ENCODE measurements at places on chromosomes 2 and 18. TPM values are rescaled to one million over a fixed set of nuclear protein-coding genes. Genes with fewer than 3 reads are reported as not detected.

Gene SCN1A
- not detected for polyA plus RNA-seq

Gene RFTN2
- polyA plus RNA-seq = 0.18 TPM

Gene KLHL41
- polyA plus RNA-seq = 0.08 TPM

DNA sequence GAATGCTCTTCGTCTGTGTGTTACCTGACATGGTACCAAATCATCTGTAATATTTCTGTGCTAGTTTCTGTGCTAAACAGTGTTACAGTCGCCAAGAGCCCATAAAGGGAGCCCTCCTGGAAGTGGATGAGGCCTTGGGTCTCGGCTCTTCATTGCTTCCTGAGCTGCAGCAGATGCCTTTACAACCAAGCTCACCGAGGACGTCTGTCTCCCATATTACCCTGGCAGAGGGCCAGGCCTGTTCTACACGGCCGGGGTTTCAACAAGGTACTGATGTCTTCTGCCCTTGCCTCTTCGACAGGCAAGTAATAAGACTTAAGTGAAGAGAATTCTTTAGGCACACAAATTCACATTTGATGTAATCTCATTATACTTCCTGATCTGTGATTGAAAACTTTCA lies 16.8 kb downstream of the RPL31 start:
- DNase-seq = no peak

DNA sequence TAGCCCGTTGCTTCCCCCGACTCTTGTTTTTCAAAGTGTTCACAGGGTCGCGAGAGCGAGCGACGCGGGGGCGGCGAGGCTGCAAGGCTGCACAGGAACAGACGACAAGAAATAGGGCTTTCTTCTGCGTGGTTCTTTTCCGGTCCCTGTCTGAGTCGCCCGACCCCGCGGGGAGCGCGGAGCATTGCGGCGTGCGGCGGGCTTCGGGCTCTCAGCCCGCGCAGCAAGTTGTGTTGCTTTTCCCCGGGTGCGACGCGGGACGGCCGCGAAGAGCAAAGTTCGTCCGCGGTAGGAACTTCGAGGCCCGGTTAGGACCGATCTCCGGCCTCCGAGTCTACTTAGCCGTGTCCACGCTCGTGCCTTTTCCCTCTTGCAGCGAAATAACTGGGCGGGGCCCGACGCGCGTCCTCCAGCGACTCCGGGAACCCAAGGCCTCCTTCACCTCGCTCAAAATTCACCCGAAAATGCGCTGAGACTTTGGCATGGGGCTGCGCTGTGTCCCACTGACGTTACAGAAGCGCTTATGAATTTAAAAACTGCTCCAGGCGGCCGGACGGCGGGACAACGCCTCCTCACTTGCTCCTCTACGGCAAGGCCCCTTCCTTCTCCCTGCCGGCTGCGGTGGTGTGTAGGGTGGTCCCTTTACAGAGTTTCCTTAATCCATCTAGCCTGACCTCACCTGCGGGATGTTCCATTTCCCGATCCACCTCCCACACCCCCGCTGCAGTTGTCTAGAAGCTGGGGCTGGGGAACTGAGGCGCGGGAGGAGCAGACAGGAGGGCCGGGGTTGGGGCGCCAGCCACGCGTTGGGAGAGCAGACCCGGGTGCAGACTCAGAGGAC lies 1.5 kb upstream of the BCL2L11 start:
- DNase-seq = no peak

- DNase-seq = no peak
Measured at GRCh38 chr2:217977840-217978535, 24.8 kb downstream of the TNS1 start.

GRCh38 chr2:50777954-50778353 lies 254.0 kb downstream of the NRXN1 start:
- DNase-seq = no peak

DNA sequence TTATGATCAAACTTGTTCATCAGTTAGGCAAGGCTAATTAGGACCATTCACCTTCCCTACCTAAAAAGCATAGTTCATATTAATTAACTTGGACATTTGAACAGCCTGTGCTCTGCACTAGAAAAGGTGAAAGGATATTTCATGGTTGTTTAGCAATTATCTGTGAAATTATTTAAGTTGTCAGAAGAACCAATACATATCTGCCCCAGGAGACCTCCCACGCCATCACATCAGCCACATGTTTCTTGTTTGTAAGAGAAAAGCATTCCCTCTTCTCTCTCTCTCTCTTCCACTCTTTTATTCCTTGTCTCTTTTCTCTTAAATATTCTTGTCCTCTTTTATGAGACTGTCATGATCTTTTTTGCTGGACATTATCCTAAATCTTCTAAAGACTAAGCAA lies 282.0 kb upstream of the RND3 start:
- DNase-seq = no peak

GRCh38 chr2:105796791-105797190 lies 52.1 kb downstream of the NCK2 start:
- no peak for DNase-seq

GRCh38 chr2:217669831-217670230 lies 333.0 kb downstream of the TNS1 start:
- no peak for DNase-seq

GRCh38 chr2:207951734-207952470 lies 73.4 kb downstream of the PLEKHM3 start:
- DNase-seq = no peak

GRCh38 chr18:28079883-28080282 lies 97.0 kb downstream of the CDH2 start:
- no peak for DNase-seq

GRCh38 chr18:59631583-59632181 lies 65.5 kb downstream of the CCBE1 start:
- DNase-seq = no peak

DNA sequence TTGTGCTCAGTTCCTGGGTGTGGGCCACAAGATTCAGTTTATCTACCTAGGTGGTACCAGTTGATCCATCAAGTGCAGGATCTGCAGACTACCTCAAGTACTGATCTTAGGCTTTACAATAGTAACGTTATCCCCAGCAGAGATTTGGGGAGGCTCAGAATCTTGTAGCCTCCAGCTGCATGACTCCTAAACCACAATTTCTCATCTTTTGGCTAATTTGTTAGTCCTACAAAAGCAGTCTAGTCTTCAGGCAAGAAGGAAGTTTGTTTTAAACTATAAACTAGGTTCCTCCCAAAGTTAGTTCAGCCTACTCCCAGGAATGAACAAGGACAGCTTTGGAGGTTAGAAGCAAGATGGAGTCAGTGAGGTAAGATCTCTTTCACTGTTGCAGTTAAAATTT lies 213.5 kb upstream of the PIEZO2 start:
- no peak for DNase-seq

DNA sequence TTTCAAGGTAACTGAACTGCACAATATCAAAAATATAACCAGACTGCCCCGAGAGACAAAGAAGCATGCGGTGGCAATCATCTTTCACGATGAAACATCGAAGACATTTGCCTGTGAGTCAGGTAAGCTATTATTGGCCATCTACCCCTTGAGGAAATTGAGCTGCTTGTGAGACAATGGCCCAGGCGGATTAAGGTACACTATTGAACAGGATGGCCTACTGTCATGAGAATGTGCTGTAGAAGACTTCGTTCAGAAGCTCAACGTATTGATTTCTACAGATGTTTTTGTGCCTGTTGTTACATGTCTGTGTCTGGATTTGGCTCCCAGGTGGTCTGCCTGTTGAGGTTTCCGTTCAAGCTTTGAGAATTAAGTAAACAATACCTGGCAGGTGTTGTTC lies 198.7 kb downstream of the DOK6 start:
- DNase-seq = no peak

DNA sequence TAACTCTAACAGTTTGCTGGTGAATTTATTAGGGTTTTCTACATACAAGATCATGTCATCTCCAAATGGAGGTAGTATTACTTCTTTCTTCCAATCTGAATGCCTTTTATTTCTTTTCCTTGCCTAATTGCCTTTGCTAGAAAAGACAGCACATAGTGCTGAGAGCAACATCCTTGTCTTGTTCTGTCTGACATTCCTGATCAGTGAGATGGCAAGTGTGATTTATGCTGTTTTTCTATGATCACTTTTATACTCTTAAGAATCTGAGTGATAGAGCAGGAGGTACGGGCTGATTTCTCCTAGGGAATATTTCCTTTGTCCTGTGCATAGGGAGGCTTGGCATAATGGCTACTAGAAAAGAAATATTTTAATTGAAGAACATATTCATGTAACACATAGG lies 17.3 kb downstream of the LYPD6B start:
- DNase-seq = no peak

GRCh38 chr18:63144748-63145147 lies 174.8 kb downstream of the BCL2 start:
- no peak for DNase-seq

GRCh38 chr18:56107821-56108477 lies 520.0 kb upstream of the TCF4 start:
- no peak for DNase-seq

DNA sequence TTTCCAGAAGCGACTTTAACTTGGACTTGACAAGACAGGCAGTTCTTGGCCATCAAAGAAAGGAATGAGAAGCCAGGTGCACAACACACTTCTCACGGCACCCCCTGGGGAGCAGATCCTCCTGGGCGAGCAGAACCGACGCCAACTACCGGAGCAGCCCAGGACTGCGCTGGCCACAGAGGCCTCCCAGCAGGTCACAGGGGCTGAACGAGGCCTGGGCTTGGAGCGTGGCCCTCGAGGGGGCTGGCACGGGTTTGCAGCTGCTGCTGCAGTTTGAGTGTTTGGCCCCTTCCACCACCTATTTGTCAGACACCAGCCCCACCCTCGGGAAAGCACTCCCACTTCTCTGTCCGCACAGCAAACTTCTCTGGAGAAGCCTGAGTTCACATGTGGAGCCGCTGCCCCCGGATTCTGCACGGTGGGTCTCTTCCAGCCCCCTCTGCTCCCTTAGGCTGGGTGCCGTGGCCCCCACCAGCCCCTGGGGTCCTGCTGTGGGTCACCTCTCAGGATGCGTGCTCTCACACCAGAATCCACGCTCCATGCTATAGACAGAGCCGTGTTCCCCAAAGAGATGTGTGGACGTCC lies 306.7 kb upstream of the SALL3 start:
- DNase-seq = no peak

DNA sequence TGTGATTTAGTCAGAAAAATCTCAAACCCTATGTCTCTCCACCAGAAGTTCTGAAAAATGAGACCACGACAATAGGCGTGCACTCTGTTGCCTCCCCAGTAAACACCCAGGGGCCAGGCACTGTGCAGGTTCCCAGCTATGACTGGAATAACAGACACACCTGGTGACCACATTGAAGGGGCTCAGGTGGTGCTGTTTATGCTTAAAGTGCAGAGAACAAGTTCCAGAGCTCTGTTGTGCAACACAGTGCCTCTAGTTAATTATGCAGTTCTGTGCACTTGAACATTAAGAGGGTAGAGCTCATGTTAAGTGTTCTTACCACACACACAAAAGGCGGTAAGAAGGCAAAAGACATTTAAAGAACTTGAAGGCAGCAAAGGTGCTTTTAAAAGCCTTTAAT lies 52.6 kb upstream of the AFF3 start:
- DNase-seq = no peak

DNA sequence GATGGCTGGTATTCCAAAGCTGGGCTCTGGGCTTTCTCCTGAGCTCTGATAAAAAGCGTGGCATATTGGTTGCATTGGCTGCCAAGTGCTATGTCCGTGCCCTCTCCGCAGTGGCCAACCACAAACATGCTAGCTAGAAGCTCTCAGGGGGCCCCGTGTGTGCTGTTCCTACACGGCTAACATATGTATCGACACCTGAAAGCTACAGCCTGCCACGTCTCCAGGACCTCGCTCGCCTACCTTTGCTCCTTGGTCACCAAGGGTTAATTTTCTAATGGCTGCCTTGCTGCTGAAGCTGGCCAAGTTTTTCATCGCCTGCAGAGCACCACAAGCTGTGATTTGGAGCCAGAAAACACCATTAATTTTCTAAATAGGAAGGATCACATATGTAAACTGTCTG lies 888.4 kb downstream of the BCL11A start:
- no peak for DNase-seq

DNA sequence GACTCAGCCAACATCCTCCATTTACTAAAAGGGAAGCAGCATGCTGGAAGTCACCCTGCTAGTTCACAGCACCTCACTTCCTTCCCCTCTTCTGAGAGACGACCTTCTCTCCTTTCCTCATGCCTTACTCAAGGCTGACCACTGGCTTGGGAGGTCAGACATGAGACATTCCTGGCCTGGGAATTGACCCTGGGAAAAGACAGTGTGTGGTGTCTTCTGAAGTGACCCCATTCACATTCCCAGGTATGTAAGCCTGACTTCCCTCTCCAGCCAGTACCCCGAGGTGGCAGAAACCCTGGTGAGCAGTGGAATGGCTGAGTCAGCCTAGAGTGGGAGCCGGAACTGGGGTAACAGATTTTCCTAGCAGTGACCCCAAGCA lies 92.4 kb downstream of the PLB1 start:
- no peak for DNase-seq

DNA sequence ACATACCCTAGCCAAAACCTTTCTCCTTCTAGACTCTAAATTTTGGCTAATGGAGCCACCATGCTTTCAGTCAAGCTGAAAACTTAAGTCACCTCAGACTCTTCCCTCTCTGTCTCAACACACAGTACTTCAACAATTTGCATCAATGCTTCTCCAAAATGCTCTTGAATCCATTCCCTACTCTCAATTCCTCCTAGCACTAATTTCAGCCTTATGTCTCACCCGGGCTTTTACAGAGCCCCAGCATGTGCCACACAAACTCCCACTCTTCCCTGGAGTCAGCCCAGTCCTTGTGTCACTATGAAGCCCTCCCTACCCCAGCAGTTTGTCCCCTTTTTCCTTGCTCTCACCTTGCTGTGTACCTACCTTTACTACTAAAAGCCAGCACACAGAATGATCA lies 38.7 kb downstream of the AAK1 start:
- no peak for DNase-seq

DNA sequence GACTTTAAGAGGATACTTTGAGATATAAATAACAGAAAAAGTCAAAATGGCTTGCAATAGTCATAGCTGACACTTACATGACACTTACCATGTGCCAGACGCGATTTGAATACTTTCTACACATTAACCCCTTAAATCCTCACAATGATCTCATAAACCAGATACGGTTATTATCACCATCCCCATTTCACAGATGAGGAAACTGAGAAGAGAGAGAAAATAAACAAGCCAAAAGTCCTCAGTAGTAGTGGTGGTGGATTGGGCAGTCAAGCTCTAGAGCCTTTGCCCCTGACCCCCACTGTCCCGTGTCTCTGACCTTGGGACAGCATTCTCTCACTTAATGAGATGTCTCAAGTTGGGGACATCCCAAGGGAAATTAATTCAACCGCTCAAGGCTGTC lies 105.2 kb upstream of the TAF1B start:
- DNase-seq = no peak

DNA sequence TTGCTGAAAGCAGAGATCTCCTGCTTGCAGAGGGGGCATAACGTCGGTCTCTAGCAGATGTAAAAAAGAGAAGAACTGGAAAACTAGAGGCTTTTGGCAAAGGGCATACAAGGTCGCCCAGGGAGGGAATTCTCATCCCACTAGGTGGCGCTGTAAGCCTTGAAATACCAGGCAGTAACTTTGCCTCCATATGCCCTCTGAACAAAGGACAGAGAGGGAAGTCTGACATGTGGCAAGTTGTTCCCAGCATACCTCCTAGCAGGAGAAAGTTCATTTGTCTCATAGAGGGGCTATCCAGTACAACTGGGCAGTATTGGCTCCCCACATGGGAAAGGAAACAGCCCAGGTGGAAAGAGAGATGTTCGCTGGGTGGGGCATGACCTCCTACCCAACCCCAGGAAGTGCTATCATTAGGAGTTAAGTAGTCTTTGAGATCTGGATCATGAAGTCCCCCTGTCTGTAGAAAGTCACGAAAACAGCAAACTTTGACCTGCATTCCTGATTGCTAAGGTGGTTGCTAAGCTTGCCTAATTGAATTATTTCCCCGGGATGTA lies 39.9 kb downstream of the STK17B start:
- DNase-seq = no peak

- no peak for DNase-seq
Measured at GRCh38 chr2:174247474-174248186, 702 bp downstream of the OLA1 start.
